ENCODE measurements at places on chromosomes 2 and 18.

GRCh38 chr2:227420087-227421052 is 32.6 kb upstream of the SCYGR1 start:
- DNase-seq = no peak

GRCh38 chr18:79405781-79406575 is 10.2 kb downstream of the NFATC1 start:
- DNase-seq = no peak

GRCh38 chr2:236302555-236302954 is 38.3 kb upstream of the ASB18 start:
- DNase-seq = no peak

- no peak for DNase-seq
These were observed 42.1 kb downstream of the RRM2 start for GRCh38 chr2:10164601-10165000.

DNA sequence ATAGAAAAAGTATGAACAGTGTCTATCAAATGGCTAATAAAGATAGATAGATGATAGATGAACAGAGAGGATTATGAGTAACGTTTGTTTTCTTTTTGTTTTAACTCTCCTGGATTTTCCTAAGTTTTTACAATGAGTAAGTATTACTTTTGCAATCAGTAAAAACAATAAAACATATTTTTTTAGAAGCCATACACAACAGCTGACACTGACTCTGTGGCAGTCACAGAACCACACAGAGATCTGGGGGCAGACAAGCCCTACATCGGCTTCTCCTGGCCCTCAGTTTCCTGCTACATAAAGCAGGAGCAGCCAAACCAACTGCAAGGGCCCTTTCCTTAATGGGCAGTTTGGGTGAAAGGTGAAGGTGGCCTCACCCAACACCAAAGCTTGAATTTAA is 63.6 kb downstream of the ANTXR1 start:
- no peak for DNase-seq

DNA sequence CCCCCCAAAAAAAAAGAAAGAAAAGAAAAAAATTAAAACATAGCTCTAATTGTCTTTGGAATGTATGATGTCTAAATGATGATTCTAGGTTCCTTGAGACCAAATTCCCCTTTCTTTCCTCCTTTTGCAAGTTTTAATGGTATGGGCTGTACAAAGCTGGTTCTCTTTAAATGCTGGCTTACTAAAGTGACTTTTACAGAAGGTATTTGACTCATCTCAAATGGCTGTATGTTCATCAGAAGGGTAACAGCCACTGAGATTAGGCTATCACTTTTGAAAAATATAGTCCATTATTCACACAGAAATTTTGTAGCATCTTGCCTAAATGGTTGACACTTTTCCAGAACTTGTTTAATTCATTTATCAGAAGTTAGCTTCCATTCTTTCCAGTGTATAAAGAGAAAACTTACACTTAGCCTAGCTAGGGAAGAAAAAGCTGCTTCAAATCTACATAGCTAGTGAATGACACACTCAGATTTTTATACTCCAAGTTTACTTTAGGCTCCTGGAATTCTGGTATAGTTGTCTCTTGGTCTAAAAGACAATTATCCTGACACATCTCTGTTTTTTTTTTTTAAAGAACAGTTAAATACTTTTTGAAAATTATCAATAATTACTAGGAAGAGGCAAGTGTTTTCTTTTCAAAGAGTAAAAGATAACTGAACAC is 622.6 kb downstream of the LRP1B start:
- DNase-seq = no peak

- DNase-seq = no peak
These were observed 37.8 kb upstream of the RMDN2 start for GRCh38 chr2:37887286-37887685.

DNA sequence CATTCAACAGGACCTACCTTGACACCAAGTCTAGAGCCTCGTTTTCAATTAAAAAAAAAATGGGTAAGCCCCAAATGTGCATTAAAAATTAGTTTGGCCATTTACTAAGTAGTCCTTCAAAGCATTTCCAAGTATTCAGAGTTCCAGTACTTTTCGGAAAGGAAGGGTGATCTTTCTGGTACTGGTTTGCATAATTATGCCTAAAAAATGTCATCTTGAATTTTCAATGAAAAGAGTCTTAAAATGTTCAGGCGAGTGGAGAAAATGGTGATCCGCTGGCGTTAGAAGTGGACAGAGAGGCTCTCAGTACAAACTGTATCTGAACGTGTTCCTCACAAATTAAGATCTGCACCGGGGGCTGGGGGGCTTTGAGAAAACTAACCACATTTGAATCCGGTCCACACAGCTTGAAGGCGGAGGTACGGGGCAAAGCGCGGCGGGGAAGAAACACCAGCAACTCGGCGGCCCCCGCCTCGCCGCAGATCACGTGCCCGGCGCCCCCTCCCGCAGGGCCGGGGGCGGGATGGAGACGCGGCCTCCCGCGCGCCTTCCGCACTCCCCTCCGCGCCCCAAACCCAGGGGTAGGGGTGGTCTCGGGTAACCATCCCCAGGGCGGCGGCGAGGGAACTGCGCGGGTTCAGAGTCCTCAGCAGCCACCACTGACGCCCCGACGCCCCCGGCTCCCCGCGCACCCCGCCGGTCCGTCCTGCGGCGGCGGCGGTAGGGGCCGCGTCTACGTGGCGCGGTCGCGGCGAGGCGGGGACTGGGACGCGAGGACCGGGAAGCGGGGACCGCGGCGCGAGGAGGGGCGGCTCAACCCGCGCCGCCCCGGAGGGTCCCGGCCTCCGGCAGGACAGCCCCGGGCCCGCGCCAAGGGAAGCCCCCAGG is 564 bp downstream of the LPIN2 start:
- DNase-seq = no peak

DNA sequence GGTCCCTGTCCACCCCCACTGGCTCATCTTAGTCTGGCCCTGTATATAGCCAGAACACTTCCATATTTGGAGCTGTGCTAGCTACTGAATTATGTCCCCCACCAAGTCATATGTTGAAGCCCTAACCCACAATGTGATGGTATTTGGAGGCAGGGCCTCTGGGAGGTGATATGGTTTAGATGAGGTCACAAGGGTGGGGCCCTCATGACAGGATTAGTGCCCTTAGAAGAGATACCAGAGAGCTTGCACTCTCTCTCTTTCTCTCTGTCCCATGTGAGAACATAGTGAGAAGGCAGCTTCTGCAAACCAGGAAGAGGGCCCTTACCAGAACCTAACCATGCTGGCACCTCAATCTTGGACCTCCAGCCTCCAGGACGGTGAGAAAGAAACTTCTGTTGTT is 31.2 kb downstream of the ALPK2 start:
- no peak for DNase-seq

GRCh38 chr2:6423157-6423556 is 442.6 kb downstream of the CMPK2 start:
- DNase-seq = peak; percentile 55

- no peak for DNase-seq
These were observed 473.7 kb upstream of the SALL3 start for GRCh38 chr18:78505851-78506461.

DNA sequence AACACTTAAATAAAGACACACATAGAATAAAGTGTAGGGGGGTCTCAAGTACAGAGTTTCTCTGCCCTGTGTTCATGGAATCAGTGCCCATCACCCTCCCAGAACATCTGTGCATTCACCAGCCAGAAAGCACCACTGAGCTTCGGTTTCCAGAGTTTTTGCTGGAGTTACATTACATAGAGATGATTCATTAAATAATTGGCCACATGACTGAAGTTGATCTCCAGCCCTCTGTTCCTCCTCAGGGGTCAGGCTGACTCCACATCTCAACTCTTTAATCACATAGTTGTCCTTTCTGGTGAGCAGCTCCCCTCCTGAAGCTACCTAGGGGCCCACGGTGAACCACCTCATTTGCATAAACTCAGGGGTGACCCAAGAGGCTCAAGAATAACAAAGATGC is 129.8 kb downstream of the METTL4 start:
- DNase-seq = peak; percentile 18

- DNase-seq = peak; percentile 88
These were observed 258.1 kb downstream of the ALK start for GRCh38 chr2:29663268-29663667.

- peak; percentile 25 for DNase-seq
These were observed 495.2 kb upstream of the MEIS1 start for GRCh38 chr2:65939687-65940086.

- no peak for DNase-seq
These were observed 60.3 kb downstream of the CACNB4 start for GRCh38 chr2:152038441-152038958.

GRCh38 chr2:236776695-236777251 is 207.1 kb downstream of the ACKR3 start:
- DNase-seq = peak; percentile 83

DNA sequence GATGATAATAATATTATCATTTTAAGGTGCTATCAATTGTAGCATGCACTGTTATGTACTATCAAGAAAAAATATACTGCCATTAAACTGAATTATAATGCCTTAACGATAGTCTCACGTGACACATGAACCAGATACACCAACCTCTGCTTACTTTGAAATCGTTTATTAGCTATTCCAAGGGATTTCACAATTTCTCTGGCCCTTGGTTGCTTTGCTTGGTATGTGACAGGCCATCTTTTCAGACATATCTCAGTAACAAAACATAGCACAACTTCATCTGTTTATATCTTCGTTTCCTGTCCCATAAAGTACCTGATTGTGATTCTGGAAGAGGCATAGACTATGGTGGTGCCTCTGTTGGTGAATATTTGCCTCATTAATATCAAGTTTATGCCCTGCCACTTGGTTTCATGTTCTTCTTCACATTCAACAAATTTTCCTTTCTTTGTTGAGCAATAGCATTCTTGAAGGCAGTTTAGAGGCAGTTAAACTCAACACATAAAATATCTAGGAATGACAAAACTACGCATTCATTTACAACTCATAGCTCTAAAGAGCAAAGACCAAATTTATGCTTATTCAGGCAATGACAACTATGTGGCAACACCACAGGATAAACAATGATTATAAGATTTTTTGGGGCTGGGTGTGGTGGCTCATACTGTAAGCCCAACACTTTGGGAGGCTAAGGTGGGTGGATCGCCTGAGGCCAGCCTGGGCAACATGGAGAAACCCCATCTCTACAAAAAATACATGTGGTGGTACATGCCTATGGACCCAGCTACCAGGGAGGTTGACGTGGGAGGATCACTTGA is 84.3 kb downstream of the MCFD2 start:
- no peak for DNase-seq

- no peak for DNase-seq
These were observed 170.1 kb downstream of the UBR3 start for GRCh38 chr2:169997140-169997887.

DNA sequence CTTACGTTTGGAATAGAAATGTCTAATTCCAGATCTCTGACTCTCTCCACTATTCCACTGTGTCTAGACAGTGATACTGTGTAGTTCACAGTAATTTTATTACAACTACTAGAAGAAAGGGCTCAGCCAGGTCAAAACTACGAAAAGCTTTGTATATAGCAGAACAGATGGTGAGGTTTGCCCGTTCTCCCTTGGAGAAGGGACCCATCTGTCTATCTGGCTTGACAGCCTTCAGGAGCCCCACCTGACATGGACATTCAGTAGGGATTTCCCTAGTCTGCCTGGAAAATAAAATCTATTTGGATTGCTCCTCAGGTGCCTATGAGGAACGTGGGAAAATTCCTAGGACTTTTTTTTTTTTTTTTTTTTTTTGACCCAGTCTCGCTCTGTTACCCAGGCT is 435.4 kb downstream of the NRXN1 start:
- no peak for DNase-seq

- DNase-seq = no peak
These were observed 236.1 kb downstream of the FHOD3 start for GRCh38 chr18:36533446-36534153.

GRCh38 chr2:196802401-196802800 is 2.9 kb upstream of the GTF3C3 start:
- DNase-seq = no peak

GRCh38 chr2:25720575-25720974 is 47.2 kb upstream of the DTNB start:
- peak; percentile 74 for DNase-seq

GRCh38 chr2:203399031-203399430 is 70.8 kb downstream of the ABI2 start:
- no peak for DNase-seq

DNA sequence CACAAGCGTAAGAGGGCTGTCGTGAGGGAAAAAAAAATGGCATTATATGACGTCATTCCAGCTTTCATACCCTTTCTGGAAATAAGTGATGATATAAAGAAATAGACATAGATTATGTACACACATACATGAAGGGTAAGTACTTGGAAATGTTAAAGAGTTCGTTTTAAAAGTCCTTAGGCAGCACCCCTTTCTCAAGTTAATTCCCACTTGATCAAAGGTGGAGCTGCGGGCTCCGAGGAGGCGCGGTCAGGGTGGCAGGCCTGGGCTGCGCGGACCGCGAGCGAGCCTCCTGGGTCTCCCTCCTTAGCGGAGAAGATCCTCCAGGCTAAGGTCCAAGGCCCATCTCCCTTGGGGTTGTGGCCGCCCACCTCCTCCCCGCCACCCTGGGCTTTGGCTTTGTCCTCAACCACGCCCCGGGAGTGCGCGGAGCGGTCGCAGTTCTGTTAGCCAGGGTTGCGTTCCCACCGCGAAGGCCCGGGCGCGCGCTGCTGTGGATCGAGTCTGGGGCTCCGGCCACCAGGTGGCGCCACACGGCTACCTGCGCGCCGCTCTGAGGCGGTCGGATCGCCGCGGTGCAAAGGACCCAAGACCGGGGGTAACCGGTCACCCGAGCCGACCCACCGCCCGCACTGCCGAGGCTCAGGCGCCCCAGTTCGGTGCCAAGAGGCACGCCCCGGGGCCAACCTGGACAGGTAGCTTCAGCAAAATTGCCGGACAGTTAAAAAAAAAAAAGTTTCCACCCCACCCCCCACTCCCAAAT is 66.8 kb downstream of the HNRNPLL start:
- no peak for DNase-seq

DNA sequence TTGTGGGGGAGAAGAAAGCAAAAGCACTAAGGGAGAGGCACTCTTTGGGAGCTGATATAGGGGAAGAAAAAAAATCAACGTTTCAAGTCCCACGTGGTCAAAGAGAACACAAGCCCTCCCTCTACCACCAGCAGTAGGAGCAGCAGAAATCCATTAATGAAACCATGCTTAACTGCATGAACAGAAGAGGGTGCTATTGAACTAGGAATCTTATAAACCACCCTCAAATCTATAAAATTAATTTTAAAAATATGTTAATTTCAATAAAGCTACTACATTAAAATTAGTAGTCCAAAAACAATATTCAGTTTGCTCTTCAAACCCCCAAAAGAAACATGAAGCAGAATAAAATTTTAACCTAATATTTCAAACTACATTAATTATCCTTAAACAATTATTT is 147.8 kb downstream of the TMEM18 start:
- peak; percentile 2 for DNase-seq

GRCh38 chr2:42102024-42102590 is 54.3 kb downstream of the PKDCC start:
- DNase-seq = no peak

- no peak for DNase-seq
These were observed 3.6 kb upstream of the SMARCAL1 start for GRCh38 chr2:216408426-216409290.

Data from foreskin keratinocyte (primary cell).